Glomerular endothelial cell (primary cell): ENCODE measurements at places on chromosomes 1 and 21.

DNA sequence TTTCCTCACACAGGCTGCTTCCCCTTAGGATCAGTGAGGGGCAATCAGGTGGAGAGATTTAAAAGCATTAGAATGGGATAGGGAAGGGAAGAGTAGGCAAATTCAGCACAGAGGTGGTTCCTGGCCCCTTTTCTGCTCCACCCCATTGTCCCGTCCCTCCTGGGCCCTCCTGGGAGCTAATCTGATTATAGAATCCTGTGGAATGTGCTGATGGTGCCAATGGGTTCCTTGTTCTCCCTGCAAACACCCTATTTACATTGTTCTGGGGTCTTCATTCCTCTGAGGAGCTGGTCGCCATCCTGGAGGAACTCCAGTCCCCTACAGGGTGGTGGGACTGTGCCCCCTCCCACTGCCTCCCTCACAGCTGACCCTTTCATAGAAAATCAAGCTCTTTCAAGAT is 34.4 kb upstream of the LRP8 start:
- DNase-seq, result no peak

DNA sequence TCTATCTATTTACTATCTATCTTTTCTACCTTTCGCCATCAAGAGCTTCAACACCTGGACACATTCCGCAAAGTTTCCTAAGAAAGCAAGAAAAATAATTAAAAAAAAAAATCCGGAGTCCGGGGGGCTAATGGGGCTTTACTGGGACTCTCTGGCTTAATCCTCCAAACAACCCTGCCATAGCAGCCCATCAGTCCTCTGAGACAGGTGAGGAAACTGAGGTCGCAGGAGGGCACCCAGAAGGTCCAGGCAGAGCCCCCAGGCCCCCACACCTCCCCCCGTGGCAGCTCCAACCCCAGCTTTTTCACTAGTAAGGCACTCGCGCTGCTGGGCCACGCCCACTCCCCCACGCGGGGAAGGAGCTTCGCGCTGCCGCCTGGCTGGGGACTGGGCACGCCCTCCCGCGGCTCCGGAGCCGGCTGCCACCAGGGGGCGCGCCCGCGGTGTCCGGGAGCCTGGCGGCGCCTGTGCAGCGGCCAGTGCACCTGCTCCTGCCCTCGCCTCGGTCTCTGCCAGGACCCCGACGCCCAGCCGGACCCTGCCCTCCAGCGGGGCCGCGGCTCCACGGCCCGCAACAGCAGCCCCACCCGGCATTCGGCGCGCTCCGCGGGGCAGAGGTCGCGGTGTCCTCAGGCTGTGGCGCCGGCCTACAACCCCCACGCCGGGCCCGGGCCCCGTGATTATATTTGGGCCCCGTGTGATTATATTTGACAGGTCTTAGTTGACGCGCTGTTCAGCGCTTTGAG is 54.1 kb upstream of the SAMD11 start:
- DNase-seq, result no peak

DNA sequence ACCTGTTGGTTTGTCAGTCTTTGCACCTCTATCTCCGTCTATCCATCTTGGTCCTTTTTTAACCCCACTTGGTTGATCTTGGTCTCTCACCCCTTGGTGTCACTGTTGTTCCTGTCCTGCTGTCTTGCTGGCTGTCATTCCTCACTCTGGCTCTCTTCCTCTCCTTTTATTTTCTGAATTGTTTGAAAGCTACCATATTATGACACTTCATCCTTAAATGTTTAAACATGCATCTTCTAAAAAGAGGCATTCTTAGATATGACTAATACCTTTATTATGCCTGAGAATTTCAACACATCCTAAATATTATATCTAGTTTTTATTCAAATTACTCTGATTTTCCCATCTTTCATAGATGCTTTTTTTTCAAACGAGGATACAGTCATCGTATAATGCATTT is 37.0 kb downstream of the BACH1 start:
- no peak for DNase-seq

GRCh38 chr1:207361889-207362288 is 40.4 kb downstream of the CD55 start:
- DNase-seq, result no peak

DNA sequence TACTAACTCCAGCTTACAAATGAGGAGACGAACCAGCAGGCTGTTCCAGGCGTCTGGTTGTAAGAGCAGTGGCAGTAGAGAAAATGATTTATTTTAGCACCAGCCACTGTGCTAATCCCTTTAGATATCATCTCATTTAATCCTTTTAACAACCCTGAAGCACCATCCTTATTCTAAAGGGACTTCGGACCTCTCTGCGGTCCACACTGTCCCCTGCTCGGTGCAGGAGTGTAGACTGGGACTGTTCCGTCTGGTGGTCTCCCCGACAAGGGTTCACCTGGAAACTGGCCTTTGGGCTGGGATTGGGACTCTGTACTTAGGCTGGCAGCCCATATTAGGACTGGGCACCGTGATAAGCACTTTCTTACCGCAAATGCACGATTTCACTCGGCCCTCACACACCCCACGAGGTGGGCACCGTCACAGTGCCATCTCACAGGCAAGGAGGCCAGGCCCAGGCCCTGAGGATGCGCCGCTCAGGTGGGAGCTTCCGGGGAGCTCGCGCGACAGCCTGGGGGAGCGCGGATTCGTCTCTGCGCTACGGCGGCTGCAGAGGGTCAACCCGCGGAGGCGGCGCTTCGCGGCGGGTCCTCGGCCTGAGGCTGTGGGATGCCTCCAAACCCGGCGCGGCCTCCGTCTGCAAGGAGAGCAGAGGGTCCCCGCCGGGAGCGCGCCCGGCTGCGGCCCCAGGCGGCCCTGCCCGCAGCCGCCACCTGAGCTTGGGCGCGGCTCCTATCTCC is 45.2 kb downstream of the ATP1A1 start:
- no peak for DNase-seq
